Stimulated activated CD4-positive, alpha-beta T cell treated with anti-CD3 and anti-CD28 coated beads, TNF-alpha, amount 100 ng/mL, for 1 hour (primary cell): ENCODE measurements at places on chromosomes 4 and X.

GRCh38 chr4:40672528-40673522 lies 43.2 kb upstream of the RBM47 start:
- no peak for DNase-seq

DNA sequence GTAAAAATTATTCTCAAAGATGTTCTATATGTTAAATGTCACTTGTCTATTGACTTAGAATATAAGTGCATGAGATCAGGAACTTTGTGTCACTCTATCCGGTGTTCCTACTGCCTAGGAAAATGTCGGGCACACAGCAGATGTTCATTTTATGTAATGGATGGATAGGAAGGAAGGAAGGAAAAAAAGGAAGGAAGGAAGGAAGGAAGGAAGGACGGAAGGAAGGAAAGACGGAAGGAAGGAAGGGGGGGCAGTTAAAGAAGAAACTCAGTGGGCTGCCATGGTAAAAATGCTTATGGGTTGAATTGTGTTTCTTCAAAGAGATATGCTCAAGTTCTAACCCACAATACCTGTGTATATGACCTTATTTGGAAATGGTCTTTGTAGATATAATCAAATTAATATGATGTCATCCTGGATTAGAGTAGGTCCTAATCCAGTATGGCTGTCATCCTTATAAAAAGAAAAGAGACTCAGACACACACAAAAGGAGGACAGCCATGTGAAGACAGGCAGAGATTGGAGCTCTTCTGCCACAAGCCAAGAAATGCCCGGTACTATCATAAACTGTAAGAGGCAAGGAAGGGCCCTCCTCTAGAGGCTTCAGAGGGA lies 86.3 kb downstream of the COL25A1 start:
- DNase-seq, result no peak

GRCh38 chrX:30971774-30972603 lies 82.9 kb upstream of the TAB3 start:
- DNase-seq, result peak; percentile 0

DNA sequence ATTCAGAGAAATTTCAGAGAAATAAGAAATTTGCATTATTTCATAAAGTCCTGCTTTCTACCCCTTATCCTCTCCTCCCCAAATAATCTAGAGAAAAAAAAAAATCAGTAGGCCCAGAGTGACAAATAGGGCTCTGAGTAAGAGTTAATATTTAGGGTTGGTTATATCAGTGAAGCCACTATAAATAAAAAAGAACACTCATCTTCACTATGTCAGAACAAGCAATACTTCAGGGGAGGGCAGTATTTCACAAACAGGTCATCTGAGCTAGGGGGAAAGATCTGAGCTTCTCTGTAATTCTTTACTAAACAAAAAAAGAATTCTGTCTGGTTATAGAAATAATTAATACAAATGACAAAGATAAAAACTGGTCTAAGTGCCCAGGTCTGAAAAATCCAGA lies 39.4 kb downstream of the PDE5A start:
- DNase-seq, result no peak
